ENCODE measurements at places on chromosomes 3 and 15.
A peak's percentile ranks its signal among the peaks of the same experiment; 100 is the strongest.

DNA sequence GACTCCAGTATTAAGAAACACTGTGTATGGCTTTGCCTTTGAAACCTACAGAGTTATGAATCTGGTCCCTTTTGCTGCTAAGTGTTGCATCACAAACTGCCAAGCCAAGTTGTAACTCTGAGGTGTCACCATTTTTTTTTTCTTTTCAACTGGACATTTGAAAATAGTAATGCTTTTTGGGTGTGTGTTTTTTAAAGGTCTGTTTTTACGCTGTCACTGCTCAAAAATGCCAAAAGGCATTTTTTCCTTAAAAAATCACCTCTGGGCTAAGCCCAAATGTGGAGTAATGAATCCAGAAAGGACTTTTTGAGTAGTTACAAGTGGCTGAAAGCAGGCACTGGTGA lies 9.5 kb downstream of the SMAD3 start:
- no peak for DNase-seq

- no peak for DNase-seq
Observed at GRCh38 chr3:45088543-45089358, 57.4 kb downstream of the CDCP1 start.

- DNase-seq: no peak
Observed at GRCh38 chr15:63449731-63450130, 54.7 kb upstream of the USP3 start.

DNA sequence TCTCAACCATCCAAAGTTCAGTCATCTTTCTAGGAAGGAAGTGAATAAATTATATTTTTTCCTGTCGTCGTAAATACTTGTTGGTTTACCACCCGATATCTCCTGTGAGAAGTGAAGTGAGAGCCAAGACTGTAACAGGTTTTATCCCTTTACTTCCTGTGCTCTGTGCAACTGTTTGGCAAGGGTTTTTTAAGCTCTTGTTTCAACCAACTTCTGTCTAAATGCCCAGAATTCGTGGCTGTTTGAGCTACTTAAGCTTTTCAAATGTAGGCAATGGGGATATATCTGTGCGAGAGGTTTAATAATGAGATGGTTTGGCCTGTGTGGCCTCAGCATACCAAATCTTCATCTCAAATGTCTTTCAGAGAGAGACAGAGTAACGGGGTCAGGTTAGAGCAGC lies 134.7 kb downstream of the LRTM1 start:
- no peak for DNase-seq

GRCh38 chr3:119543147-119543546 lies 16.3 kb downstream of the CD80 start:
- DNase-seq: no peak

- peak; percentile 45 for DNase-seq
Observed at GRCh38 chr3:16512435-16513140, 911 bp downstream of the RFTN1 start.

- no peak for DNase-seq
Observed at GRCh38 chr3:88882121-88882520, 225.3 kb upstream of the EPHA3 start.

DNA sequence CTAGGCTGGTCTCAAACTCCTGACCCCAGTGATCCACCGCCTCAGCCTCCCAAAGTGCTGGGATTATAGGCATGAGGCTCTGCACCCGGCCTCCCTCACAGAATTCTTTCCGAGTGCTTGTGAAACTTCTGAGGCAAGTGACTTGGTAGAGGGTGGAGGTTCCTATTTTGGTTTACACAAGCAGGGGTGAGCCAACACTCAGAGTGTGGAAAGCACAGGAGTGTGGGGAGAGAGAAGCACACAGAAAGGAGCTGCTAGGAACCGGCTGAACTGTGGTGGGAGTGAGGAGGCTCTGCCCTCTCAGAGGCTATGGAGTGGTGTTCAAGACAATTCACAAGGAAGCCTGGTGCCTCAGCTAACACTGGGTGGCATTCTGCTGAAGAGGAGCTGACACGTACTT lies 7.7 kb downstream of the CAPN3 start:
- no peak for DNase-seq

- peak; percentile 56 for DNase-seq
Observed at GRCh38 chr3:66490214-66490613, 10.6 kb downstream of the LRIG1 start.

DNA sequence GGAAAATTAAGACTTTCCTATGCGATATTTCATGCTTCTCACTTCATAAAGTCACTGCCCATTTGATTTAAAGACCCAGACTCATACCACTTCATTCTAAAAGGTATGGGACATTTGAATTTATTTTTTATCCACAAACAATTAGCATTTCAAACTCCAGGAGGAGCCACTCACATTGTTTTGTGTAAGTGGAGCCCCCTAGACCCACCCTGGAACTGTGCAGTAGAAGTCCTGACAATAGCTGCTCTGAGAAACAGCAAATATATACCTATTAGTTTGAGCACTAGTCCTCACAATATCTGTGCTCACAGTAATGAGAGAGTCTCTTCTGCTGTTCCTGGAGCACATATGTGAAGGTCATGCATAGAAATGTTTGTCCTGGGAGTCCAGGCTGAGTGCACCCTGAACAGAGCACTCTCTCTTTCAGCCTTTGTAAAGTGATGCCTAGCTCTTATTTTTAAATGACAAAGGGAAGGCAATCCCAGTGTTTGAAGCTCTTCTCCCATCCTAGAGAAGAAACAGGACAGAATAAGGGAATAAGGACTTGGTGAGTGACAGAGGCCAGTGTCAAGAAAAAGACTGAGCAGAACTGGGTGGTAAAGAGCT lies 127.5 kb upstream of the STRIT1 start:
- DNase-seq: no peak

GRCh38 chr3:150237490-150237889 lies 170.6 kb upstream of the TSC22D2 start:
- DNase-seq: no peak

DNA sequence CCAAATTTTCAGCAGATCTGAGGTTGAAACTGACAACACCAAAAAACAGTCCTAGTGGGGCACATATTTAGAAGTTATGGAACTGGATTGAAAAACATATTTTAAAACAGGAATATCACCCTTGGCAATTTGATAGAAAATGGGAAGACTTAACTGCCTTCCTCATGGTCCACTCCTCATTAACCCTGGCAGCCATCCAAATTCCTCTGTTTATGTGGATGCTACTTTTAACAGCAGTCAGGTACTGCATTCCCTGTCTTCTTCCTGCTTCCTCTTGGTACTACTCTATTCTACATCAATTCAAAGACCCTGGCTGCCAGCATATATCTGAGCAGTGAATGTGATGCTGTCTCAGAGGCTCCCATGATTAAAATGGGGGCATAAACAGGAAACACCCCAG lies 54.3 kb downstream of the PDE8A start:
- no peak for DNase-seq

DNA sequence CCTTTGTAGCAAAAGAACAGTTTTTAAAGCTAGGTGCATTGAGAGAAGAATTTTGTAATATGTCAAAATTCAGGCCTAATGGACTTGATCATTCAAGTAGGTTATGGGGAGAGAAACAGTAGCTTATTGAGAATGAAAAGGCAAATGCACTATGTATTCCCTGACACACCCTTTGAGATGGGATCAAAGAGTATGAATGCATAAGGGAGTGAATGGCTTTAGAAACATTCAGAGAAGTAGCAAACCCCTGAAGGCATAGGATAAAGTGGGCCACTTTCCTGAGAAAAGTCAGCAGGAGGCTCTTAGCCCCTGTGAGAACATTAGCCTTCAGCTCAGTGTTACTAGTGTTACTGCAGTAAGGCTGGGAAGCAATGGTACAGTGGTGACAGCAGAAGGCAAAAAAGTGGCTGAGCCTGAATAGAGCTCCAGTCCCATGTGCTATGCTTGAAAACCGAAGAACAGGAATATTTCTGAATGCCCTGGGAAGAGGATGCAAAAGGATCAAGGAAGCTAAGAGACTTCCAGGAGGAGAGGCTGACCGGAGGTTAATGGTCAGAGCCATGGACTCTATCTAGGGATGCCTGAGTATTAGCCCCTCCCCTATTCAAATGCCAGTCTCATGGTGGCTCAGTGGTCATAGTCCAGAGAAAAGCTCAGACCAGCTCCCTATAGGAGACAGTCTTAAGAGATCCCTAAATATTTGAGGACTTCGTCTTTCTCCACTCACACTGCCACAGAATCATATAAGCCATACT lies 218.2 kb upstream of the SGO1 start:
- no peak for DNase-seq

DNA sequence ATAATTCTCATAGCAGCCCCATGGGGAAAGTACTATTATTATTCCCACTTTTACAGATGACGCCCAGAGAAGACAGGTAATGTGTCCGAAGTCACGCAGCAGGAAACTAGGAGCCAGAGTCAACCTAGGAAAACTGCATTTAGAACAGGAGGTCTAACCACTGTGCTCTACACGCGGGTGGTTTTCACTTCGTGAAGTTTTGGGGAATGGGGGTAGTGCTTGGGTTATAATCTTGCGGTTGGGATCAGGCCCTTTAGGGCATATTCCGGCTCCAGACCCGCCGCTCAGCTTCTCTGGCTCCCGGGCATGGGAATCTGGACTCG lies 5.2 kb downstream of the TPM1 start:
- no peak for DNase-seq

DNA sequence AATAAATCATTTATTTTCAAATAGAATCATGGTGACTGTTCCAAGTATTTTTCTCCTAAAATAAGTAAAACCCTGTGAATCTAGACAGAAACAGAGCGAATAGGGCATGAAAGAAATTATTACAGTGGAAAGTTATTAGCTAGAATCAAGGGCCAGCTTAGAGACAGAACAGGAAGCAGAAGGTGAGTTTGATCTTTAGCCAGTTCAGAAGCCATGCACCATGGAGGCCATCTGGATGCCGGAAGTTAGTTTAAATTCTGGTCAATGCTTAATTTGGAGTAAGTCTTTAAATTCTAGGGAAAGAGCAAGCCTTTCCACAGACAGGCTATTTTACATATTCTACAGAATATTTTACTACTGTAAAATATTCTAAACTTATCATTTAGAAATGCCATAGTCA lies 574.8 kb downstream of the CADM2 start:
- DNase-seq: no peak

GRCh38 chr3:24519368-24520100 lies 24.9 kb upstream of the THRB start:
- no peak for DNase-seq

GRCh38 chr15:62561571-62561970 lies 396.5 kb upstream of the C2CD4B start:
- DNase-seq: no peak

- no peak for DNase-seq
Observed at GRCh38 chr15:43735416-43735815, 10.8 kb upstream of the PDIA3 start.

- DNase-seq: peak; percentile 7
Observed at GRCh38 chr3:9649791-9650521, 651 bp downstream of the MTMR14 start.

DNA sequence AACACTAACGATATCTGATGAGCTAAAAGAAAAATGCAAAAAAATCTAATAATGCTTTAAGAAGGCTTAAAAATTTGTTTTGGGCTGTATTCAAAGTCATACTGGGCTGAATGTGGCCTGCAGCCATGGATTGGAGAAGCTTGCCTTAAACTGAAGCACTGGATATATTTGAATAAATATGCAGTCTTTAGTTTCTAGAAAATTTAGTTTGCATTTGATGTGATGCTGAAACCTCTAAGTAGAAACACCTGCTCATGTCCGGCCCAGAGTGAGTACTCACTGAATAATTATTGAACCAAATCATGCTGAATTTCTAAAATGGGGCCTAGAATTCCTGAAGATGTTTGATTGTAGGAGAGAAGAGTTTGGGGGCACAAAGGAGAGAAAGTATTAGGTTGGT lies 43.9 kb downstream of the ABHD5 start:
- no peak for DNase-seq

GRCh38 chr3:101043687-101044078 lies 50.5 kb upstream of the ABI3BP start:
- no peak for DNase-seq

DNA sequence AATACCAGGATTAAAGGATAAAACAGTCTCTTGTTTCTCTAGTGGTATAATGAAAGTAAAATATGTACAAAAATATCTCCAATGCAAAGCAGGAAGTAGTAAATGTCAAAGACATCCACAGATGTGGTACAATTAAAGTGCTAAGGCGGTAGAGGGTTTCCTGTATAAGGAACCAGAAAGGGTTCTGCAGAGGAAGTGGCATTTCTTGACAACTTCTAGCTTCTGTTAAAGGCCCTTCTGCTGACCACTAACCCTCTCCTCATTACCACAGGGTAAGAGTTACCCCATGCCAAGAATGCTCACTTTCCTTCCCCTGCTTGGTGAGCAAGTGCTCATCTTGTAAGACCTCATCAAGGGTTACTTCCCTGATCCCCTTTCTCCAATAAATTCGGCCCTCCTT lies 883.6 kb upstream of the NR2F2 start:
- peak; percentile 30 for DNase-seq

DNA sequence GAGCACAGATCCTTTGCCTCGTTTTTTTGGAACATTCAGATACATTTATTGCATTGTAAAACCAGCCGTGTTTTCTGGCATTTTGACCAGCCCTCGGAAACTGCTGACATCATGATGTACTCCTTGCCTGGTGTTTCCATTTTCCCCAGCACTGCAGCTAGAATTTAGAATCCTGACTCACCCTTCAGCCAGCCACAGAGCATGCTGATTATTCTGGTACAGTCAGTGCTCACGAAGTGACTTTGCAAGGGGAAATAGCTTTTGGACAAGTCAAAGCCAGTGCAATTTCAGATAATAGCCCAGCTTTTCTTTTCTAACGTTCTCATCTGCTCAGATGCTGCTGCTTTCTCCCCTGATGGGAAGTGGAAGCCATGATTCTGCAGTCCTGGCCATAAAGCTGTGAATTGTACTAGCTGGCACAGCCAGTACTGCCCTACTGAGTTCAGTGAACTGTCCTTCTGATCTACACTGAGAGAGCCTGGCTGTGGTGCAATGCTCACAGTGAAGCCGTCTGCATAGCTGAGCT lies 12.1 kb upstream of the CNBP start:
- DNase-seq: no peak

- no peak for DNase-seq
Observed at GRCh38 chr15:100433304-100433703, 91.5 kb upstream of the ADAMTS17 start.

- no peak for DNase-seq
Observed at GRCh38 chr15:83653639-83654378, at the start of gene ADAMTSL3. TSS of gene ADAMTSL3 (plus strand) at chr15:83654123. CDS start at chr15:83655762, 1,639 bp downstream.

DNA sequence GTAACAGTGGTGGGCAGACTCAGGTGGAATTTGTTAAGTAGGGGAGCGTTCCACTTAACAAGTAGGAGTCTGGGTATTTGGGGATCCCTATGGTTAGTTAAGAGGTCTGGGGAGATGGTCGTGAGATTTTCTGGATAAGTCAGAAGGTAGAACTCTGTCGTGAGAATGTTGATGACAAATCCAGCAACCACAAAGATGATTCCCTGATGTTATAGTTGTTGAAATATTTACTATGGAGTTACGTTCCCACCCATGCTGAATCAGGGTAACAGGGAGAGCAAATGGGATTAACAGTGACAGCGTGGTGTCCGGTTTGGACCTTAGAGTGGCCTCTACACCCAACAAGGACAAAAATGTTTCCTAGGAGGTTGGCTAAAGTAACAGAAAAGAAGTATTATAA lies 110.8 kb downstream of the MFSD1 start:
- DNase-seq: no peak

- DNase-seq: no peak
Observed at GRCh38 chr15:55394694-55395093, 13.5 kb downstream of the CCPG1 start.
